ENCODE measurements at places on chromosomes 11 and 22. TPM values are rescaled to one million over a fixed set of nuclear protein-coding genes. Genes with fewer than 3 reads are reported as not detected.

GRCh38 chr11:80451105-80451504, 1010.3 kb upstream of the TENM4 start:
- H3K27ac ChIP-seq, result no peak overlapping the region
- DNase-seq, result no peak
- H3K4me1 ChIP-seq, result no peaks in the 10 kb centered on the region

The SMCO4 gene
- 81.4 TPM for polyA plus RNA-seq

- no peak for DNase-seq
- H3K27me3 ChIP-seq, result no peaks in the 10 kb centered on the region
- H3K27ac ChIP-seq, result no peak overlapping the region
- H3K36me3 ChIP-seq, result peaks cover 4% of the 10 kb centered on the region
- no peak overlapping the region for H3K4me3 ChIP-seq
These were observed 74.0 kb upstream of the RAB1B start for GRCh38 chr11:66194391-66194790.

The IGLL1 gene
- not detected for polyA plus RNA-seq

- H3K4me1 ChIP-seq, result no peaks in the 10 kb centered on the region
- no peak overlapping the region for H3K27ac ChIP-seq
- no peak for DNase-seq
- no peak overlapping the region for H3K4me3 ChIP-seq
These were observed 5.9 kb upstream of the DNAJB13 start for GRCh38 chr11:73944901-73945300.

- H3K4me3 ChIP-seq, result peak overlapping the region; percentile 60
- H3K4me1 ChIP-seq, result peaks cover 4% of the 10 kb centered on the region
- peaks cover 65% of the 10 kb centered on the region for H3K27me3 ChIP-seq
- H3K36me3 ChIP-seq, result no peaks in the 10 kb centered on the region
- peak; percentile 57 for DNase-seq
- peak overlapping the region; percentile 90 for H3K27ac ChIP-seq
These were observed 785 bp downstream of the WT1 start for GRCh38 chr11:32434356-32435151.

DNA sequence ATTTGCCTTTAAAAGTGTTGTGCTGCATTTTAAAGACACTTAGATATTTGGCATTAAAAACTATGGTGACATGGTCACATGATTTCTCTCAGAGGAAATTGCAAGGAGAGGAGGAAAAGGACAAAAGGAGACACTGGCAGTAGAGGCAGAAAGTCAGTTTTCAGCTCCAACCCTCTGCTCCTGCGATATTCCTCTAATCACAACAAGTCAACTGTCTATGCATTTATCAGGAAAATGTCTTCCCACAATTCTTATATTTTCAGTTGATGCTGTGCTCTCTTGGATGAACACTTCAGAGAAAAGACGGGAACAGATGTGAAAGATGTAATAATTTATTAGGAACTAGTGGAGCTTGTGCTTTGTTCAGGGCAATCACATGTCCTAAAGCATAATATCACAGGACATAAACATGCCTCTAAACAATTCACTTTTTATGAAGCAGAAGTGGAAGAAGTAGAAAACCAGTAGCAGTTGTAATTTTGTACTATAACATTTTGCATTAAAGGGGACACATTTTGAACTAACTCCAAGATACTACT, 340.8 kb upstream of the PITPNB start:
- H3K4me1 ChIP-seq, result peaks cover 11% of the 10 kb centered on the region
- H3K4me3 ChIP-seq, result no peak overlapping the region
- no peak overlapping the region for H3K27ac ChIP-seq
- H3K27me3 ChIP-seq, result no peaks in the 10 kb centered on the region
- H3K36me3 ChIP-seq, result no peaks in the 10 kb centered on the region

GRCh38 chr11:132941024-132941646, 591.2 kb downstream of the OPCML start:
- no peaks in the 10 kb centered on the region for H3K36me3 ChIP-seq
- peaks cover 27% of the 10 kb centered on the region for H3K27me3 ChIP-seq
- H3K4me3 ChIP-seq, result no peak overlapping the region

The SLC6A5 gene
- polyA plus RNA-seq, result not detected

DNA sequence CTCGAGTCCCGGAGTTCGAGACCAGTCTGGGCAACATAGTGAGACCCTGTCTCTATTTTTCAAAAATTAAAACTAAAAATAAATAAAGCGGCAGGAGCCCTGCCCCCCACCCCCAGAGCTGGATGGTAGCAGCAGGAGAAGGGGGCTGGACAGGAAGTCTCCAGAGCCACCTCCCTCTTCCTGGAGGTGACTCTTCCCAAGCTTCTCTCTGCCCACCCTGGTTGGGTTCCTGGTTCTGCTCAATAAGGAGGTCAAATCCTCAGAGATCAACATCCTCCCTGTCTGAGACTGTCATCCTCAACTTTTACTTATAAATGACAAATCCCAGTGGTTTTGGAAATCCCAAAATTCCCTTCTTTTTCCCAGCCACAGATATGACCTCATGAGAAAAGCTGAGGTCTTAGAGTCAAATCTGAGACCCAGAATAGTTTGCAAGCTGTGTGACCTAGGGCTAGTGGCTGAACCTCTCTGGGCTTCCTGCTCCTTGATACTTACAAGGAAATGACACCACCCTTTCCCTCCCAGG, 987 bp downstream of the C1QTNF6 start:
- H3K27ac ChIP-seq, result peak overlapping the region; percentile 93
- DNase-seq, result peak; percentile 39
- H3K4me3 ChIP-seq, result peak overlapping the region; percentile 48

The BBOX1 gene
- not detected for polyA plus RNA-seq

The SEC14L6 gene
- not detected for polyA plus RNA-seq

- H3K4me3 ChIP-seq, result no peak overlapping the region
- no peak for DNase-seq
- H3K36me3 ChIP-seq, result no peaks in the 10 kb centered on the region
- H3K4me1 ChIP-seq, result peaks cover 25% of the 10 kb centered on the region
- H3K27me3 ChIP-seq, result no peaks in the 10 kb centered on the region
These were observed 59.4 kb upstream of the CD44 start for GRCh38 chr11:35079611-35080010.

The CASP12 gene
- 0.15 TPM for polyA plus RNA-seq

- no peak for DNase-seq
- H3K36me3 ChIP-seq, result no peaks in the 10 kb centered on the region
- H3K27me3 ChIP-seq, result no peaks in the 10 kb centered on the region
- no peak overlapping the region for H3K4me3 ChIP-seq
- H3K27ac ChIP-seq, result no peak overlapping the region
- H3K4me1 ChIP-seq, result no peaks in the 10 kb centered on the region
These were observed 45.9 kb downstream of the SLC1A2 start for GRCh38 chr11:35373284-35373933.

GRCh38 chr11:95119361-95120060, 29.9 kb downstream of the ENDOD1 start:
- DNase-seq, result no peak
- H3K27me3 ChIP-seq, result no peaks in the 10 kb centered on the region
- no peaks in the 10 kb centered on the region for H3K36me3 ChIP-seq
- no peak overlapping the region for H3K4me3 ChIP-seq
- no peak overlapping the region for H3K27ac ChIP-seq

DNA sequence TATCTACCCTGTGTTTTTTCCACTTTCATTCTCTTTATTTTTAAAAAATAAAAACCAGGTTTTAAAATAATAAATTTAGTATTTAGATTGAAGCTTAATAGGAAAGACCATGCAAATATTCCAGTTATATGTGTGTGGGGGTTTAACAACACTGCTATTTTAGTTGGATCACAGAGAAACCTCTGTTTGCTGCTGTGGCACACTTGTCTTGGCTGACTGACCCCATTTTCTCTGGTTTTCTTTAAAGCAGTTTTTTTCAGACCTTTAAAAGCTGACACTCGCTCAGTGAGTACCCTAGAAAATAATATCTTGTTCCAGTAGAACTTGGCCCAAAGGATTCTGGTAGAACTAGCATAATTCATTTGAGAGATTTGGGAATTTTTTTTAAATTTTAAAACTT, 31.6 kb downstream of the ACER3 start:
- no peak for DNase-seq
- H3K36me3 ChIP-seq, result no peaks in the 10 kb centered on the region
- H3K4me1 ChIP-seq, result peaks cover 4% of the 10 kb centered on the region
- H3K4me3 ChIP-seq, result no peak overlapping the region
- no peaks in the 10 kb centered on the region for H3K27me3 ChIP-seq
- H3K27ac ChIP-seq, result no peak overlapping the region

The SYT8 gene
- polyA plus RNA-seq, result not detected
